ENCODE measurements at places on chromosomes 5 and 9.

DNA sequence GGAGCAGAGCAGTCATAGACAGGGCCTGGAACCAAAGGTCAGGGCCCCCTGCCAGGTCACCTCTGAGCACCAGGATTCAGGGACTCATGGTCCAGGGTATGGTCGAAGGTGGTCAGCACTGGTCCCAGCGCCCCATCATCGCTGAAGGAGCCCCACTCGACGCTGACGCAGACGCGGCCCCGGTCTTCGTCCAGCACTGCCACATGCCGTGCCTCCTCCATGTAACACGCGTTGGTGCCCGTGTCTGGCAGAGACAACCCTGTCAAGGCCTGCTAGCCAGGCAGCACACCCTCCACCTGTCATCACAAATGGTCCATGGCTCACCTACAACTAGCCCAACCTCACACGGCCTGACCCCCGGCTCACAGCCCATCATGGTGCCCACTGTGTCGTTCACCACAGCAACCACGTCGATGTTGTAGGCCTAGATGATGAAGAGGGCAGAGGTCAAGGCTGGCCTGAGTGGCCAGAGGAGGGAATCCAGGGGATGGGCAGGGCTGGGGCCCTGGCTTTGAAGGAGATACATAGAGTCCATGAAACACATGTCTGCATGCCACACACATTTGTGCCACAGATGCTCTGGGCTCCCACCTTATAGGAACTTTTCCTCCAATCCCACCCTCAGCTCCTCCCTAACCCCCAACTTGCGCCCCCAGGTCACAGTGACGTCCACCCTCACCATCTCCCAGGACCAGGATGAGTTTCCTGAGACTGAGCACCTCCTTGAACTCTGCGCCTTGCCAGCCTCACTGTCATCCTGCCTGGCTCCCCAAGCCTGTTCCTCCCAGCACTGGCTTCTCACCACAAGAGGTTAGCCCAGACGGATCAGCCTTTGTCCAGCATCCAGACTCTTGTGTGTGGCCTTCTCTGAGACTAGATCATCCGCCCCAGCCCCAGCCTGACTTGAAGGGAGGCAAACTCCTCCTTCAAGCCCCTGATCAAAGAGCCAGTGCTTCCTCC lies 9.5 kb downstream of the HK3 start:
- H3K4me3 ChIP-seq = no peak overlapping the region
- DNase-seq = no peak
- peaks cover 9% of the 10 kb centered on the region for H3K27me3 ChIP-seq

GRCh38 chr9:109242741-109243140 lies 75.7 kb upstream of the FRRS1L start:
- peaks cover 19% of the 10 kb centered on the region for H3K27me3 ChIP-seq
- H3K27ac ChIP-seq = no peak overlapping the region
- H3K4me1 ChIP-seq = peaks cover 4% of the 10 kb centered on the region
- no peaks in the 10 kb centered on the region for H3K36me3 ChIP-seq

DNA sequence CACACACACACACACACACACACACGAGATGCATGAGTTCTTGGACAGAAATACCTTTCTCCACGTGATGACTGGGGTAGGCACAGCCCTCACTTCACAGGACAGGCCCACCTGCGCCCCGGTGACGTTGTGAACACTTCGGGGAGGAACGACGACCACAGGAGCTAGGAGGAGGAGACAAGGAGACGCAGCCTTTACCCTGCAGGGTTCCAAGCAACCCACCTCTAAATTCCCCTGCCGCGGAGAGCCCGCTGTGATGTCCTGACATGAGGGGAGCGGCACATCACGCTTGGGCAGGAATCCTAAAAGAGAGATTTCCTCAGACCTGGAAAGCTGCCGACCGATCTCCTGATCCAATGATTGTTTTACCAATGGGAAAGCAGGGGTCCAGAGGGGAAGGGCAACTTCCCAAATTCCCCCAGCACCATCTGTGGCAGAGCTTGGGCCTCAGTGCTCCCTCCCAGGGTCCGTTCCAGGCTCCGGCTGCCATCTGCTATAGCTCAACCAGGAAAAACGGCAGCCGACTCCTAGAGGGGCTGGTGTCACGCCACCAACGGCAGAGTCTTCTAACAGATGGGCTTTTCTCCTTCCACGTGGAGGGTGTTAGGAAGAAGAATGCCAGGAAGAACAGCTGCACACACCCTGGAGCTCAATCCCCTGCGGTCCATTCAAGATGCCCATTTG lies 10.1 kb downstream of the IGFBPL1 start:
- no peaks in the 10 kb centered on the region for H3K4me1 ChIP-seq
- H3K36me3 ChIP-seq = no peaks in the 10 kb centered on the region
- peaks cover 15% of the 10 kb centered on the region for H3K27me3 ChIP-seq
- no peak overlapping the region for H3K4me3 ChIP-seq
- H3K27ac ChIP-seq = no peak overlapping the region

DNA sequence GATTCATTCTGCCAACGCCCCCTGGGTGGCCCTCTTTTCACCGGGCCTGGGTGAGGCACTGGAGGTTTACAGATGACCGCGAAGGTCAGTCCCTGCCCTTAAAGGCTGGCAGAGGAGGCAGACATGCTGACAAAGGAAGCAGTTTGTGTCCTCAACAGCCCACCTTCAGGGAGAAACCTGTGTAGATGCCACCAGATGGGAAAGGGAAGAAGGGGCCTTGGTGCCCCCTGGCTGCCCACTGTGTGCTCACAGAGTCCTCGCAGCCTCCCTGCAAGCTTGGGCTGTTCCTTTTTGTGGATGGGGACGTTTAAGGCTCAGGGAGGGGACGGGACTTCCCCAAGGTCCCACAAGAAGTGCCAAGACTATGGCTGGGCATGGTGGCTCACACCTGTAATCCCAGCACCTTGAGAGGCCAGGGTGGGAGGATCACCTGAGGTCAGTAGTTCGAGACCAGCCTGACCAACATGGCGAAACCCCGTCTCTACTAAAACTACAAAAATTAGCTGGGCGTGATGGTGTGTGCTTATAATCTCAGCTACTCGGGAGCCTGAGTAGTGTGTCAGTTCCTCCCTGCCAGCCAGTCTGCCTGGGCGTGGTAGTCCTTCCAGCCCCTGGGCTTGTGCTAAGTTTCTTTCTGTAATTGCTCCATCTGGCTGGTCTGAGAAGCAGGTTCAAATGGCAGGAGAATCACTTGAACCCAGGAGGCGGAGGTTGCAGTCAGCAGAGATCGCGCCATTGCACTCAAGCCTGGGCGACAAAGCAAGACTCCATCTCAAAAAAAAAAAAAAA lies 36.2 kb downstream of the NEK6 start:
- peaks cover 24% of the 10 kb centered on the region for H3K36me3 ChIP-seq
- DNase-seq = no peak
- peaks cover 95% of the 10 kb centered on the region for H3K4me1 ChIP-seq
- H3K27me3 ChIP-seq = no peaks in the 10 kb centered on the region

Data from activated B cell treated with CpG ODN at 0.5 μM for 24 hours (primary cell).